Stimulated activated CD8-positive, alpha-beta memory T cell treated with anti-CD3 and anti-CD28 coated beads, Interleukin-2, amount 100 ng/mL, for 48 hours (primary cell): ENCODE measurements at places on chromosomes 11 and 22.

DNA sequence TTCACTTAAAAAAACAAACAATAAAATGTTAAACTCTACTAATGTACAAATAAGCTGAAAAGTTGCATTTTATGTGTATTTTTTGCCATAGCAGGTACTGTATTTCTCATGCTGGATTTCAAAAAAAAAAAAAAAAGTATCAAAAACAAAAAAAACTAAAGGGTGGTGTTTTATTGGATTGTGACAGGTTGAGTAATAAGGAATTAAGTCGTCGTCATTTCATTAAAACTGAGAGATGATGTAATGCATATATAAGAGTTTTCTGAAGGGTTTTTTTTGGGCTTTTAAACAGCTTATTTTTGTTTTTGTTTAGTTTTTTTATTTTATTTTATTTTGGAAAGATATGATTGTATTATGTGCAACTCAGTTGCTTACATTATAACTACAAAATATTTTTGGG, 10.9 kb upstream of the ADSL start:
- DNase-seq = no peak

GRCh38 chr11:130455483-130456127, 7.2 kb downstream of the ADAMTS15 start:
- no peak for DNase-seq

DNA sequence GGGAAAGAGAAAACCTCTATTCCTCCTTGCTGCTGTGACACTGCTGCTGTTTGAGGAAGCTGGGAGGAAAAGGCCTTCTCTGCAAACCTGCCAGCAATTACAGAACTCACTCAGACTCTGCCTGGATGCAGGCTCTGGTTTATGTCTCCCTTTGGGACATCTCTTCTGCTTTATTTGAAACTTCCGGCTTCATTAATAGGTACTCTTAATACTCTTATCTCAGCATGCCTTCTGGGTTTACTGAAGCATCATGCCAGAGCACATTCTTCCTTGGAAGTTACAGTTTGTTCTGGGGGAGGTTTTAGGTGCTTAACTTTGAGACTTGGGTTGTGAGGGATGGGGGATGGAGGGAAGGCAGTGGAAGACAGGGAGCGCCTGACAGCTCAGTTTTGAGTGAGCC, 79.9 kb downstream of the NAV2 start:
- DNase-seq = no peak

DNA sequence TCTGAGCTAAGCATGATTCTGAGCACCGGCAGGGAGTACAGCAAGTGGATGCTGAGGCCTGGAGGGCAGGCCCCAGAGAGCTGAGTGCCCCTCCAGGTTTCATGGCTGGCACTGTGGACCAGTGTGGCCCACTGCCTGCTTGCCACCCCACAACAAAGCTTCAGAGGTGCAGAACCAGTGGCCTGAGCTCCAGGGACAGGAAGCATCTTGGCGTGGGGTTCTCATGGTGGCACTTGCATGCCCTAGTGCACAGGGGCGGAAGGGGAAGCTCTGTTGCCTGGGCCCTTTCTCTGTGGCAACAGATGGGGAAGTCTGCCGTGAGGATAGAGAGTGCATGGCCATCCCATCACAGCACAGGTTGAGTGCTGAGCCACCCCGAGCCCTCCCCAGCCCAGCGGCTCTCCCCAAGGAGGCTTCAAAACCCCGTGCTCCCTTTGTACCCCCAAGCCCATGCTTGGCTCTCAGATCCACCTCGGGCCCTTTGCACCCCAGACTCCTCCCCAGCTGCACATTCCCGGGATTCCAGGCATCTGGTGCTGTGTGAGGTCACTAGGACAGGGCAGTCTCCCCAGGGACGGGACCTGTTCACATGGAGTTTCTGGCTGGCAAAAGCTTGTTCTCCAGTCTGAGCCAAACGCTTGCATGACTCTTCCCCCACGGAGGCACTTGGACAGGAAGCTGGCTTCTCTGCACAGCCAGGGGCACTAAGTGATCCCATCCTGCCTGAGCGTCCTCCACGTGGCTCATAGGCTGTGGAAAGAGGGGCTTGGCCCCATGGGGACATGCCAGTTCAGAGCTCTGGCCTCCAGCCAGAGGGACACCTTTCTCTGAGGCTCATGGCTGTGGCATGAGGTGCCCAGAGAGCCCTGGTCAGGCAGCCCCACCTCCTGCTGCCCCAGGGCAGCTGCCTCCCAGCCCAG, 4.2 kb downstream of the SLC25A1 start:
- DNase-seq = no peak

- no peak for DNase-seq
These were observed 9.1 kb downstream of the DCHS1 start for GRCh38 chr11:6646576-6646917.

- no peak for DNase-seq
These were observed 107.7 kb downstream of the CRYBB2 start for GRCh38 chr22:25327018-25327755.

DNA sequence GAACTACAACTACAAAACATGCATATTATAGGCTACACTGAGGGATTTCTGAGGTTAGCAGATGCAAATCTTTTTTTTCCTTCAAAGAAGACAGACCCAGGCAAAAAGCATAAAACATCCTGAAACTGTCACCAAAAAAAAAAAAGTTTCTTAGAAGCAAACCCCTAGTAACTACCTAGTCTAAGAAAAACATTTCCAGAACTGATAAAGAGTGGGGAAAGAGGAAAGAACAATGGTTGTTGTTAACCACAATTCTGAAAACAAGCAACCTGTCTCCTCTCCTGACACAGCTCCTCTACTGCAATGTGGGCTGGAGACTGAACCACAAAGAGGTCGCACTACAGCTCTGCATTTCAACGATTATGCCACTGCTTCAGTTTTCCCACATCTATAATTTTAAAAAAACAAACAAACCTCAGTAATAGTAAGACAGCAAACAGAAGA, 15.0 kb downstream of the DENND5A start:
- peak; percentile 18 for DNase-seq

DNA sequence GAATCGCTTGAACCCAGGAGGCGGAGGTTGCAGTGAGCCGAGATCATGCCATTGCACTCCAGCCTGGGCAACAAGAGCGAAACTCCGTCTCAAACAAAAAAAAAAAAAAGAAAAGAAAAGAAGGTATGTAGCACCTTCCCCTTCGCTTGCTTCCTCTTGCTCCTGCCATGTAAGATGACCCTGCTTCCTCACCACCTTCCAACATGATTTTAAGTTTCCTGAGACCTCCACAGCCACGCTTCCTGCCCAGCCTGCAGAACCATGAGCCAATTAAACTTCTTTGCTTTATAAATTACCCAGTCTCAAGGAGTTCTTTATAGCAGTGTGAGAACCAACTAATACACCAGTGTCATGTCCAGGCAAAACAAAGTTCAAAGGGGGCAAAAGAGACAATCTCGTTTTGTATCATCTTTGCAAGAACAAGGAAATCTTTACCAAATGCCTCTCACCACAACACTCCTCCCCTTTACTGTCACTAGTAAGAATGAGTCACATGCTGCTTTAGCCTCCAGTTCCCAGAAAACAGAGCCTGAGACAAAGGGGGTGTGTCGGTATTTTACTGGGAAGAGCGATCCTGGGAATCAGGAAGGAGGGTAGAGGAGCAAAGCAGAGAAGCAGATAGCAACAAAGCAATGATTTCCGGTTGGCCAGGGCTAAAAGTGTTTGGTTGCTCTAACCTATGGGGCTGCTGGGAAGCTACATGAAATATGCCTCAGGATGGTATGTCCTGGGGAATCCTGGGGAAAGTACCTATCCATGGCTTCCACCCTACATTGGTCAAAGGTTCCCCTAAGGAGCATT, 10.5 kb upstream of the MCHR1 start:
- DNase-seq = no peak

- DNase-seq = no peak
These were observed 34.9 kb downstream of the RSPH14 start for GRCh38 chr22:23106906-23107367.

- no peak for DNase-seq
These were observed 826.3 kb downstream of the DLG2 start for GRCh38 chr11:84800755-84801346.

DNA sequence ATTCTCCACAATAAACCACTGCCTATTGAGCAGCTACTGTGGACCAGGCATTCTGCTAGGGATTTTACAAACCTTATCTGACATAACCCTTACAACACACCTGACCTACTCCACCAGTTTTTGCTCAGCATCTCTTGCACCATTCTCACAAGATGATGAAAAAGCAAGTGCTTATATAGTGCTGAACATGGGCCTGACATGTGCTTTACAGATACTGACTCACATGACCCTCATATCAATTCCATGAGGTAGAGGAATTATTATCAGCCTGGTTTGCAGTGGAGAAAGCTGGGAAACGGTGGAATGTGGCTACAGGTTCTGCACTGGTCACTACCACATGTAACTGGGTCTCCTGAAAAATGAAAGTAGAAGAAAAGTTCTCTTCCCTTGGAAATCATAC, 37.5 kb upstream of the PANX1 start:
- no peak for DNase-seq

DNA sequence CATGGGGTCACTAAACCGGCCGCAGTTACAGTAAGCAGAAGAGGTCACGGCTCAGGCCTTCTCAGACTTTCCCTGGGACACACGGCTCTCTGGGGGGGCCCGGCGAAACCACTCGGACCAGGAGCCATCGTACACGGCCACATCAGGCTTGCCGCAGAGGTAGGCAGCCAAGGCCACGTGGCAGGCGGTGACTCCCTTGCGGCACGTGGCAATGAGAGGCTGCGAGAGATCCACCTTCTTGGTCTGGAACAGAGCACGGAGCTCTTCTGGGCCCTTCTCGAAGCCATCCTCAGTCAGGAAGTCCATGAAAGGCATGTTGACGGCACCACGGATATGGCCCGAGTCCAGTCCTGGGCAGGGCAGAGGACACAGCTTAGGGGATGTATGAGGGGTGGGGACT, 8.3 kb downstream of the TST start:
- no peak for DNase-seq

- no peak for DNase-seq
These were observed 2.0 kb downstream of the OR8D4 start for GRCh38 chr11:123903932-123904331.

- no peak for DNase-seq
These were observed 43.8 kb downstream of the NAT10 start for GRCh38 chr11:34149274-34149673.

DNA sequence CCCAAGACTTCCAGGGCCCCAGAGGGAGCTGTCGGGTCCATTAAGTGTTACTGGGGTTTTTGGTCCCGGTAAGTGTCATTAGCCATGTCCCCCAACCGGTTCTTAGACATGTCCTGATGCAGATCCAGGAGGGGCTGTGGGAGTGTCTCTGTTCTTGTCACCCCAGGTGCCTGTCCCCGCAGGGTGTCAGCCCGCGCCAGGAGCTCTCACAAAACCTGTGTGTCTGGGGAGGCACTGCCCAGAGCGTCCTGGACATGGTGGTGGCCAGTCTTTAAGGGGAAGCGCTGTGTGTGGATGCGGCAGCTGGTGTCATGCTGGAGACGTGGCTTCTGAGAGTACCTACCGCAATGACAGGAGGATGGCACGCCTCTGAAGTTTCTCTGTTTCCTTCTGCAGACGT, 12.5 kb upstream of the PARVG start:
- no peak for DNase-seq

GRCh38 chr11:43547889-43548381, 132.6 kb upstream of the HSD17B12 start:
- DNase-seq = no peak

GRCh38 chr11:80862011-80862410, 1421.2 kb upstream of the TENM4 start:
- DNase-seq = no peak

DNA sequence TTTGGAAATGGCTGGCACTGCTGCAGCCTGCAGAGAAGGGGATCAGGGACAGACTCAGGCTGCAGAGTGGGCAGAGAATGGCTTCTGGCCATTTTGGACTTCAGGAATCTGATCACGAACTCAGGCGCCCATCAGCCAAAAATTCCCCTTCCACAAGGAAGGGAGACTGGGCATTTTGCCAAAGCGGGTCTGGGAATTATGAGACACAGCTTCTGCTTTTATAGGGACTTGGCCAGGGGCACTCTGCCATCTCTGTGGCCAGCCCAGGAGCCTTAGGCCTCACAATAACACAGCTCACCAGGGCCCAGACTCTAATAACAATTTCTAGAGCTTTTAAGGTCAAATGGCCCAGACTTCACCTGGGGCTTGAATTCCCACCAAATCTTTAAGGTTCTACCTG, 74.7 kb downstream of the CHST1 start:
- no peak for DNase-seq

DNA sequence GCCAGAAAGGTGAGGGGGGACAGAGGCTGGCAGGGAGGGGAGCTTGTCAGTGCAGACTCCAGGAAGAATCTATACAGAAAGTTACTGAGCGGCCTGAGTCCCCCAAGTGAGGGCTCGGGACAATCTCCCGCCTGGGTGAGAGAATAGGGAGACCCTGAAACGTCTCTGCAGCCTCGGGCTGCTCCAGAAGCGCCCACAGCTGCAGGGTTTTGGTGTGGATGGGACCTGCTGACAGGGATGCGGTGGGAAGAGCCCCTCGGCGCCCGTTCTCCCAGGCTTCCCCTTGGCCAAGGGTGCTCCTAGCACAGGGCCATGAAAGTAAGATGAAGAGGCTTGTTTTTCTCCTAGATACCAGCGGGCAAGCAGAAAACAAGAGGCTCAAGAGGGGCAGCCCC, 743 bp upstream of the RCE1 start:
- no peak for DNase-seq

GRCh38 chr11:128763224-128763623, 69.4 kb downstream of the FLI1 start:
- DNase-seq = no peak

- no peak for DNase-seq
These were observed 30.6 kb downstream of the PISD start for GRCh38 chr22:31631436-31631835.
